ENCODE measurements at places on chromosomes 5 and 9.

- DNase-seq: no peak
Measured at GRCh38 chr5:62386824-62387223, 16.9 kb downstream of the DIMT1 start.

DNA sequence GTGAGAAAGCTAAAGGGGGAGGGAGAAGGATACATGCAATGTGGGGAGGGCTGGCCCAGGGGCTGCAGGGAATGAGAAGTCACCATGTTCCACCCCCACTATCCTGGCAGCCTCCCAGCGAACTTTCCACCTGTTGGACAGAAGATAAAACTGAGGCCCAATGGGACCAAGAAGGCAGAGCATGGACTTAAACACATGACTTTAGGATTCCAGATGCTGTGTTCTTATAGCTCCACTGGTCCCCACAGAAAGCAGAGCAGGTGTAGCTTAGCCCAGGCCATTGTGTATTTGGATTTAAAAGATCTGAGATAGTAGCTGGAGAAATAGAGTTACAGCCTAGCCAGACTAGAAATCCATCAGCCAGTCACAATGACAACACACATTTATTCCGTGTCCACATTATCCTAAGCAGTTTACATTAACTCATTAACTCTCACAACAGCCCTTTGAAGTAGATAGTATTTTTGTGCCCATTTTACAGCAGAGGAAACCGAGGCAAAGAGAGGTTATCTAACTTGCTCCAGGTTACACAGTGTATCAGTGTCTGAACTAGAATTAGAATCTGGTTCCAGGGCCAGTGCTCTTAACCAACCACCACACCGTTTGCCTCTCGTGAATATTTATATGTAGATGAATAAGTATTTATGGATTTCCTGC is 121.0 kb downstream of the RGS3 start:
- no peak for DNase-seq

- DNase-seq: no peak
Measured at GRCh38 chr9:74630228-74630627, 133.1 kb downstream of the RORB start.

DNA sequence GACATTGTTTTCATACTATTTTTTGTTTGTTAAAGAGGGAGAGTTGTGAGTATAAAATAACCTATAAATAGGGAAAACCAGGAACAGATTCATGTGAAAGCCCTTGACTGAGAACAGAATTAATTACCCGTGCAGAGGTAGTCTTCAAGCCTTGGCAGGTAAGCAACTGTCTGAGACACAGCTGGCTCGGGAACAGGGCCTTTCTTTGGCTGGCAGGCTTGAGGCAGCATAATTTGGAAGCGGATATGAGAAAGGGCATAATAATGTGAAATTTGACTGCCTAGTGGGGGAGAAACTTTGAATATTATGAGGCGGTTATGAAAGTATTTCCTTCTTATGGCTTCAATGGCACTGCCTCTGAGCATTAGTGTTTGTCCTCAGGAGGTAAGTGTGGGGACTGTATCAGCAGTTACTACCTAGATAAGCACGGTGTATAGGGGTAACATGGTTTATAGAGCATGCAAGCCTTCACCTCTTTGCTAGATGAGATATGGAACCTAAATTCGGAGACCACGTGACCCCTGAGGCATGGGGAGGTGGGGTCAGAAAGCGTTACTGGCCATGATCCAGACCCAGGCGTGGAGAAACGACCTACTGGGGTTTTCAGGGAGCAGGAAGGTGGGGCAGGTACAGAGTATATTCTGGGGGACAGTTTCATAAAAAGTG is 210.2 kb upstream of the GAS1 start:
- no peak for DNase-seq

- DNase-seq: no peak
Measured at GRCh38 chr5:78803353-78803752, 154.8 kb upstream of the LHFPL2 start.

DNA sequence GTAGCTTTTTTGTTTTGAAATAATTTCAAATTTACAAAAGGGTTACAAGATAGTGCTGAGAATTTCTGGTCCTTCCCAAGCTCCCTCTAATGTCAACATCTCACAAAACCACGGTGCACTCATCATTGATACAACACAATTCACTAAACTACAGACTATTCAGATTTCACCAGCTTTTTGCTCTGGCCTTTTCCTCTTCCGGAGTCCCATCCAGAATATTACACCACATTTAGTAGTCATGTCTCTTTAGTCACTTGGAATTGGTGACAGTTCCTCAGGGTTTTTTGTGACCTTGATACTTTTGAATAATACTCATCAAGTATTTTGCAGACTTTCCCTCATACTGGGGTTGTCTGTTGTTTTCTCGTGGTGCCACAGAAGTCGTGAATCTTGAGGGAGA is 484.0 kb downstream of the GADD45G start:
- no peak for DNase-seq

DNA sequence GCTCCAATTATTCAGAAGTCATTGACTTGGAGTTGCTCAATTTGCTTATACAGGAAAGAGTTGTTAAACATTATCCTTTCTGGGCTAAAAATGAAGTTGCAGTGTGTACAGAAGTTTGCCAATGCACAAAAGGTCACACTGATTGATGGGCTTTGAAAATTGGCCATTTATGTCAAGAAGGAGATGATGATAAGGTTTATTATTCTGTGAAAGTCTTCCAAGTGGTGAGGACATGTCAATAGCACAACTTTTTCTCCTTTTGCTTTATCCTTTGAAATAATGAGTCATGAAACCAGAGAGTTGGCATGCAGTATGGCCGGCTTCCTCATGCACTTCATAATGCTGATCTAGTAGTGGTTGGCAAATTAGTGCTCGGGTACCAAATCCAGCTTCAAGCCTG is 848.5 kb upstream of the WWC1 start:
- DNase-seq: no peak

- DNase-seq: no peak
Measured at GRCh38 chr9:15182730-15183129, 124.3 kb downstream of the TTC39B start.

GRCh38 chr5:75856056-75856455 is 138.8 kb upstream of the POC5 start:
- DNase-seq: no peak

DNA sequence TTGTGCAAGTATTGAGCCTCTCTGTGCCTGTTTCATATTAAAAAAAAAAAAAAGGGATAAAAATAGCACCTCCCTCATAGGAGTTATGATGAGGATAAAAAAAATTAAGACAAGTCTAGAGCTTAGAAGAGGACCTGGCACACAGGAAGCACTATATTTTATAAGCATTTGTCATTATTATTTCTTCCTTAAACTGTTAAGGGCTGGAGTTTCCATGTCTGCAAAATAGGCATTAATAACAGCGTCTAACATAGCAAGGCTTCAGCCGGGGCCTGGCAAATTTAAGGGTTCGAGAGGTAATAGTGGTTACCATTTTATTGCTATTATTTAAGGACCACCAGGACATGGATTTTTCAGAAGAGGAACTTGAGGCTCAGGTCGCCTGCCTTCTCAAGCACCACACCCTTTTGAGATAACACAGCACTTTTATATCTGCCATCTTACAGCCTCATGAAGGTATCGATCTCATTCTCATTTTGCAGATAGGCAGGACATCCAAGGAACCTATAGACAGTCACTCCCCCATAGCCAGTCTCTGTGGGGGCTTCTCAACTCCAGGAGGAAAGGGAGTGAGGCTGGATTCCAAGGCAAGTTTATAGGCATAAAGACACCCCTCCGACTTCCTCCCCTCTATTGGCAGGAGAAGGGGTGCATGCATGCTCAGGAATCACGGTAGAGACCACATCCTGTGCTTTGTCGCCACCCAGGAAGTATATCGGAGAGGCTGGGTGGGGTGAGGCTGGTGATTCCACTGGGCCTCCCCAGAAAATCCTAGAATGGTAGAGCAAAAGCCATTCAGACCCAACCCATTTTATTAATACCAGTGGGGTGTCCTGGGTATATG is 2.4 kb downstream of the ANXA6 start:
- DNase-seq: peak; percentile 85
